Breast epithelium (tissue), 4 donors: ENCODE measurements at places on chromosomes 1 and 21. TPM values are rescaled to one million over a fixed set of nuclear protein-coding genes. Genes with fewer than 3 reads are reported as not detected.

Gene TMPRSS15
- total RNA-seq, result not detected

DNA sequence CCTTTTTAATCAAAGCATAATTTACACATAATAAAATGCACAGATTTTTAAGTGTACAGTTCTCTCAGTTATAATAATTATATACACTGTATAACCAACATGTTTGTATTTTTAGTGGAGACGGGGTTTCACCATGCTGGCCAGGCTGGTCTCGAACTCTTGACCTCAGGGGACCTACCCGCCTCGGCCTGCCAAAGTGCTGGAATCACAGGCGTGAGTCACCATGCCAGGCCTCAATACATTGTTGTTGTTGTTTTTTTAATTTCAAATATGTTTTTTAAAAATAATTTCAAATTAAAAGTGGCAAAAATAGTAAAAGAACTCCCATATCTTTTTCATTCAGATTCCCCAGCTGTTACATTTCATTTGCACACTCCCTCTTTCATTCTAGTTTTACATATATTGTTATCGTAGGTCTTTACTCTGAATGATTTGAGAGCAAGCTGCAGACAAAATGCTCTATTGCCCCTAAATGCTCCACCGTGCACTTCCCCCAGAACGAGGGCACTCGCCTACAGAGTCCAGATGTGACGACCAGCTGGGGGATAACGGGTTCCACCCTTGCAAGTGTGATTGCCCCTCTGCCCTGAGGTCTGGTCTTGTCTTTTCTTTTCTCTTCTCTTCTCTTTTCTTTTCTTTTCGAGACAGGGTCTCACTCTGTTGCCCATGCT is 19.2 kb upstream of the RD3 start:
- no peak for DNase-seq
- no peak overlapping the region for H3K4me3 ChIP-seq
- no peaks in the 10 kb centered on the region for H3K36me3 ChIP-seq
- H3K27ac ChIP-seq, result no peak overlapping the region
- no peaks in the 10 kb centered on the region for H3K4me1 ChIP-seq

DNA sequence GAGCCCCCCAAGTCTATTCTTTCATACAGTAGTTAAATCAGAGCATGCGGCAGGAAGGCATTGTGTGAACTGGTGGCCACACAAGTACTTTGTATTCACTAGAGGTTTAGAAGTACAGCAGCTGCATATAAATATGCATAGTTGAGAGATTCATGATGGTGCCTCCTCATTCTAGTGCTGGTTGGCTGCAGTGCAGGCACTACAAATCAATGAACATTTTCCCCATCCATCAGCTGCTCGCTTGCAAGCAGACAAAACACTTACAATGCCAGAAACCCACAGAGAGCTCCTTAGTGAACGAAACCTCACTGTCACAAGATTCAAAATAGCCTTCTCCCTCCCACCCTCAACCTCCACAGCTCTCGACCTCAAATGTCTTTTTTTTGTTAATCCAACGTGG is 726.2 kb downstream of the USP25 start:
- no peak for DNase-seq
- peak overlapping the region; percentile 32 for H3K4me3 ChIP-seq
- no peaks in the 10 kb centered on the region for H3K36me3 ChIP-seq

Gene AGT
- total RNA-seq, result 0.59 TPM

DNA sequence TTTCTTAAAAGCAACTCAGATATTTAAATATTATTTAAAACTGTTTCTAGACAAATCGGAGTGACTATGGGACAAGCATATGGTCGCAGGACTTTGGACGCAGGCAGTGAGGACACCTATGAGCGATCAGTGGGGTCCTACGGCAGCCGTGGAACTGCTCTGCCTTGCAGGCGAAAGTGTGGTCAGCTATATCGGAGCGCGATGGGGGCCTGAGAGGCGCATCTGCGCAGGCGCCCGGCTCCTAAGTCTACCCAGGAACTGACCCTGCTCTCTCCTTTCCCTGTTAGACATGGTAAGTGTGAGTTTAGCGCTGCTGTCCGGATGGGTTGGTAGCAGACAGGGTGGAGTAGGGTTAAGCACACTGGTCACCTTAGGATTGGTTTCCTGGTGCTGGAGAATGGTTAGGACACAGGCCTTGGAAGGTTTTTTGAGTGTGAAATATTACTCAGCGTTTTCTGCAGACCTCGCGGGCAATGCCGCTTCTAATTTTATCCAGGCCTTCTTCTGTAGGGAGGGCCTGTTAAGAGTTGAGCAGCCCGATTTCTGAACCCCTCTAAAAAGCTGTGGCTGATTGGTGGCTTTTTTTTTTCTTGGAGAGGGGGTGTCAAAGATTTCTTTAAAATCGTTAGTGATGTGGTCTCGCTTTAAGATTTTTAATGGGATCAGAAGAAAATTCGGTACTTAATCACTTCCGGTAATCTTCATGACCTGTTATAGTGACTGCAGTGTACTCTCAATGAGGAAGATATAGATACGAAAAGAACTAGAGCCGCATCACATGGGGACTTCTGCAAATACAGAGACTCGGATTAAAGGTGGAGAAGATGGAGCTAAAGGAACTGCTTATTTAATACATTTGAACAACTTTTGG is at the start of gene RABGGTB:
Gene RABGGTB, plus strand, starts transcription at position 274 of the 871 bp plus-strand sequence. Its CDS starts 16 bp downstream, at position 290.
- H3K27ac ChIP-seq, result peak within 1 kb of the TSS; percentile 93
- H3K4me3 ChIP-seq, result peak within 1 kb of the TSS; percentile 64
- no peaks in the 10 kb centered on the region for H3K36me3 ChIP-seq
- no peaks in the 10 kb centered on the region for H3K4me1 ChIP-seq

GRCh38 chr1:37888022-37888700 is 28.8 kb upstream of the MTF1 start:
- no peaks in the 10 kb centered on the region for H3K4me1 ChIP-seq
- H3K4me3 ChIP-seq, result no peak overlapping the region
- DNase-seq, result no peak
- H3K36me3 ChIP-seq, result peaks cover 18% of the 10 kb centered on the region
- H3K27me3 ChIP-seq, result no peaks in the 10 kb centered on the region
- H3K27ac ChIP-seq, result no peak overlapping the region

Gene PBXIP1
- total RNA-seq, result 156 TPM

- no peak for DNase-seq
- no peaks in the 10 kb centered on the region for H3K27me3 ChIP-seq
- H3K4me3 ChIP-seq, result no peak overlapping the region
Observed at GRCh38 chr1:160022330-160023310, 9.2 kb downstream of the PIGM start.

GRCh38 chr1:34905098-34905459 is 24.4 kb downstream of the DLGAP3 start:
- H3K27me3 ChIP-seq, result no peaks in the 10 kb centered on the region
- no peaks in the 10 kb centered on the region for H3K4me1 ChIP-seq
- no peak for DNase-seq
- no peak overlapping the region for H3K4me3 ChIP-seq

- H3K27me3 ChIP-seq, result no peaks in the 10 kb centered on the region
- H3K36me3 ChIP-seq, result no peaks in the 10 kb centered on the region
- H3K4me3 ChIP-seq, result no peak overlapping the region
- no peaks in the 10 kb centered on the region for H3K4me1 ChIP-seq
- no peak overlapping the region for H3K27ac ChIP-seq
- DNase-seq, result no peak
Observed at GRCh38 chr1:200749090-200749489, 10.4 kb downstream of the CAMSAP2 start.

Gene PM20D1
- total RNA-seq, result 0.16 TPM

Gene RNU1-1
- total RNA-seq, result under 0.01 TPM

GRCh38 chr1:160996178-160996577 is 24.8 kb downstream of the F11R start:
- H3K36me3 ChIP-seq, result peaks cover 8% of the 10 kb centered on the region
- no peak overlapping the region for H3K27ac ChIP-seq
- H3K27me3 ChIP-seq, result no peaks in the 10 kb centered on the region
- no peak for DNase-seq
- no peaks in the 10 kb centered on the region for H3K4me1 ChIP-seq
- no peak overlapping the region for H3K4me3 ChIP-seq

GRCh38 chr1:116804736-116805135 is 50.5 kb downstream of the CD2 start:
- H3K27me3 ChIP-seq, result no peaks in the 10 kb centered on the region
- H3K4me3 ChIP-seq, result no peak overlapping the region
- no peaks in the 10 kb centered on the region for H3K36me3 ChIP-seq
- no peaks in the 10 kb centered on the region for H3K4me1 ChIP-seq
- DNase-seq, result no peak

DNA sequence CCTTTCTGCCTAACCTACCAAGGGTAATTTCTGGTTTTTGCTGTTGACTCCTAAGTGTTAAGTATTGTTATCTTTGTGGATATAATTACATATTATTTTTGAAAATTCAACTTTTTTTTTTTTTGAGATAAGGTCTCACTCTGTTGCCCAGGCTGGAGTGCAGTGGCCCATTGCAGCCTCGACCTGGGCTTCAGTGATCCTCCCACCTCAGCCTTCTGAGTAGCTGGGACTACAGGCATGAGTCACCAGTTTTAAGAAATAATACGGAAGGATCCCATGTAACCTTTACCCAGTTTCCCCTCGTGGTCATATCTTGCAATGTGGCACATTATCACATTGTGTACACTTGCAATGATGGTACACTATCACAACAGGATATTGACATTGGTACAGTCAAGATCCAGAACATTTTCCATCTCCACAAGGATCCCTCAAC is 3.1 kb downstream of the CHD1L start:
- H3K27ac ChIP-seq, result no peak overlapping the region
- no peak overlapping the region for H3K4me3 ChIP-seq
- no peak for DNase-seq
- H3K4me1 ChIP-seq, result no peaks in the 10 kb centered on the region
